ENCODE measurements at places on chromosomes 5 and 9. TPM values are rescaled to one million over a fixed set of nuclear protein-coding genes. Genes with fewer than 3 reads are reported as not detected.

GRCh38 chr9:13244181-13244580 is 35.3 kb downstream of the MPDZ start:
- DNase-seq = no peak

- DNase-seq = no peak
Measured at GRCh38 chr5:173885475-173886010, 2.6 kb upstream of the CPEB4 start.

GRCh38 chr5:168152660-168153059 is 138.8 kb upstream of the WWC1 start:
- DNase-seq = no peak

DNA sequence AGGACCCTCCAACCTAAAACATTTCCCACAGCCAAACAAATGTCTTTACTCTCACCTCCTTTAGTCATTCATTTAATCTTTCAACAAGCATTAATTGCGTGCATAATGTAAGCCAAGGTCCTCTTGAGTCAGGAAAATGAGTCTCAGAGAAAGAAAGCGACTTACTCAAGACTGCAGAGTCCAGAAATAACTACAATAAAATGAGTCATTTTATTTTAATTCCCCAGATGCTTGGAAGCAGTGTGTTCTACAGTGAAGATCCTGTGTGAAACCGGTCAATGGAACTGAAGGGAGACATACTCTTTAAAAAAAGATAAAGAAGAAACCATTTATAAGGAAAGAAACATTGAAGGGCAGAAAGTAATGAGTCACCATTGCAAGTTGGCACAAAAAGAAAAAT is 513.7 kb downstream of the CDK5RAP2 start:
- DNase-seq = no peak

DNA sequence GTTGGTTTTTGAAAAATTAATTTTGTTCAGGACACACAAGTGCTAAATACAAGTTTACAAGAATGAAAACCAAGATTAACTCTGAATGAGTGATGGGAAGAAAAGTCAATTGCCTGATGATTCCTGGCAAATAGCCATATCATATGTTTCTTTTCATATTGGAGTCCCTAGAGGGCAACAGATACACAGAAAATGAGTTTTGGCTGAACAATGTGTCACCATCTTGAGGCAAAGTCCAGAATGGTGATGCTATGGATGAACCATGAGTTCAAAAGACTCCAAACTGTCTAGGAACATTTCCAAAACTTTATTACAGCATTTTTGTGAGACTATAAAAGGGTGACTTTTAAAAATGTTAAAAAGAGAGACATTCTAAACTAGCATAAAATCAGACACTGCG is 382.9 kb downstream of the TMEM161B start:
- DNase-seq = no peak

GRCh38 chr5:158456756-158457155 is 597.8 kb upstream of the CLINT1 start:
- no peak for DNase-seq

DNA sequence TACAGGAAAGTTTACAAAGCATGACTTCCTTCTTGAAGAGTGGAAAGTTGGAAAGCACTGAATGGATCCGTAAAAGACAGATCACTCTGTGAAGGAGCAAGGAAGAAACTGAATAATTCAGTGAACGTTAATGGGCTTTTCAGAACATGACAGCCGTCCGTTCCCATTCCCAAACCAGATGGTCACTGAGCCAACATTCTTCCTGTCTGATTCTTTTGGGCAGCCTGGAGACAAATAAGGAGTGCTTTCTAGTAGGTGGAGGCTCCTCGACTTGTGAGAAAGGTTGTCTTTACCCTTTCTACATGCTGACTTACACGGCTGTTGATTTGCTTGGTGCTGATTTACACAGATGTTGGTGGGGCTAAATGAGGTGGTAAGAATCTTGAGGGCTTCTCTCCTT is 51.0 kb upstream of the PAPPA start:
- DNase-seq = no peak

DNA sequence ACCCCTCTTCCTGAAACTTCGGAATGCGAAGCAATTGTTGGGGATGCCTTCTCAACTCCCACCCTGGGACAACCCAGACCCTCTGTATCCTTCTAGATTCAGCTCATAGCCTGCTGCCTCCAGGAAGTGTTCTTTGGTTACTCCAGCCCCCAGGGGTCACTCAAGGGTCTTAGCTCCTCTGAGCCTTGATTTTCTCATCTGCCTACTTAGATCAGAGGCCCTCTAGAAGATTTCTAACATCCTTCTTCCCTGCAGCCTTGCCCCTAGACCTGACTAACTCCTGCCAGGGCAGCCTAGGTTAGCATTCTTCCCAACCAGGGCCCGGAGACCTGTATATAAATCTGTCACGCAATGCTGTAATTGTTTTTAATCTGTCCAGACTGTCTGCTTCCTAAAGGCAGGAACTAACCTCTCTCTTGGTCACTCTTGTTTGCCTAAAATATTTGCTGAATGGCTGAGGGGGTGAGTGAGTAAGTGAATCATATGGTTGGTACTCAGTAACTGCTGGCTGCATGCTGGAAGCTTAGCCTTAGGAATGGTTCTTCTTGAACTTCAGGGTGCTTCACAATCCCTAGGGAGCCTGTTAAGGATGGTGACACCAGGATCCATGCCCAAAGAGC is 8.2 kb downstream of the GALNT10 start:
- no peak for DNase-seq

- DNase-seq = no peak
Measured at GRCh38 chr5:169218861-169219260, 82.1 kb downstream of the SLIT3 start.

GRCh38 chr5:60382716-60383115 is 317.2 kb downstream of the DEPDC1B start:
- no peak for DNase-seq

The PCDHB8 gene
- 0.80 TPM for total RNA-seq

The CNTFR gene
- 11.3 TPM for total RNA-seq

The ARID3C gene
- total RNA-seq = not detected

The IL17B gene
- total RNA-seq = 5.6 TPM

The GCNT4 gene
- total RNA-seq = 1.3 TPM

The FOXD4 gene
- not detected for total RNA-seq

The PCDHB13 gene
- 5.9 TPM for total RNA-seq

The CCDC152 gene
- 0.88 TPM for total RNA-seq

The GABBR2 gene
- not detected for total RNA-seq

The TMEM232 gene
- 4.6 TPM for total RNA-seq
